ENCODE measurements at places on chromosomes 7 and 10.

DNA sequence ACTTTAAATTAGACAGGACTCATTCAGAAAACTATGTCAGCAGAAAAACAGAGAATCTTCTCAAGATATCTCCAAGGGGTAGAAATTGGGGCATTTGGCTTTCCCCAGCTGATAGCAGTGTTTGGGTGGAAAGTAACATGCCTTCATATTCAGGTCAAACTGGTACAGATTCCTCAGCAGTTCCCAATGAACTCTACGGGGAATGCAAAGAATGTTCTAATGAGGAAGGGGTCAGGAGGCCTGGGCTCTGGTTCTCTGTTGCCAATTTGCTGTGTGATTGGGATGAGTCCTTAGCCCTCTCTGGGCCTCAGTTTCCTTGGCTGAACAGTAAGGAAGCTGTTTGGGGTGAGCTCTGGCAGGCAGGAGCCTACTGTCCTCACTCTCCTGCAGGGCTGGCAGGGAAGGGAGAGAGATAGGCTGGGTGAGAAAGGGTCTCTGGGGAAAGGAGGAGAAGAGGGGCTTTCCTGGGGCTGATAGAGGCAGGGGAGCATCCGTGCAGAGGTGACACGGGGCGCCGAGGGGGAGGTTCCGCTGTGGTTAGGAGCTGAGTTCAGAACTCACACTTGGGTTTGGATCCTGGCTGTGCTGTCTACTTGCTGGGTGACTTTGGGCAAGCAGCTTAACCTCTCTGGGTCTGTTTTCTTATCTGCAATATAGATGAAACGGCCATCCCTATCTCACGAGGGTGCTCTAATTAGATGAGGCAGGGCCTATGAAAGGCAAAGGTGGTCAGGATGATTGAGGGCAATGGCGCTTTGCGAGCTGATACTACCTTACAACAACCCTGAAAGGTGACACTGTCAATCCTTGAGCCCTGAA lies 45.1 kb downstream of the SPOCK2 start:
- no peak for DNase-seq

DNA sequence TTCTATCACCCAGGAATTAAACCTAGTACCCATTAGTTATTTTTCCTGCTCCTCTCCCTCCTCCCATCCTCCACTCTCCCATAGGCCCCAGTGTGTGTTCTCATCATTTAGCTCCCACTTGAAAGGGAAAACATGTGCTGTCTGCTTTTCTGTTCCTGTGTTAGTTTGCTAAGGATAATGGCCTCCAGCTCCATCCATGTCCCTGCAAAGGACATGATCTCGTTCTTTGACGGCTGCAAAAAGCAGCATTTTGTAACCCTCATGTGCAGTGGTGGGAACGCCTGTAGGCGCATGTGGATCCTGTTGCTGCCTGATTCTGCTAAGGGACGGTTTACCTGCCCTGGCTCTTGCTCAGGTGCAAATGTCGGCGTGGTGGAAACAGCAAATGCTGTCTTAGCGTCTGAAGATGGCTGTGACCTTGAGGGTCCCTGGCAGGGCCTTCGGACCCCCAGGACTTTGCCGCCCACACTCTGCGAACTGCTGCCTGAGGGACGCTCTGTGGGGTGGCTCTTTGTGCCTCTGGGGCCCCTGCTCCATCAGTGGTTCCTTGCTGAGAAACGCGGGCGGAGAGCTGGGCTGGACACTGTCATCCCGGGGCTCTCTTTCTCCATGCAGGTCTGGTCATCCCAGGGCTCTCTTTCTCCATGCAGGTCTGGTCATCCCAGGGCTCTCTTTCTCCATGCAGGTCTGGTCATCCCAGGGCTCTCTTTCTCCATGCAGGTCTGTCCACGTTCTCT lies 5.6 kb upstream of the MTG1 start:
- no peak for DNase-seq

DNA sequence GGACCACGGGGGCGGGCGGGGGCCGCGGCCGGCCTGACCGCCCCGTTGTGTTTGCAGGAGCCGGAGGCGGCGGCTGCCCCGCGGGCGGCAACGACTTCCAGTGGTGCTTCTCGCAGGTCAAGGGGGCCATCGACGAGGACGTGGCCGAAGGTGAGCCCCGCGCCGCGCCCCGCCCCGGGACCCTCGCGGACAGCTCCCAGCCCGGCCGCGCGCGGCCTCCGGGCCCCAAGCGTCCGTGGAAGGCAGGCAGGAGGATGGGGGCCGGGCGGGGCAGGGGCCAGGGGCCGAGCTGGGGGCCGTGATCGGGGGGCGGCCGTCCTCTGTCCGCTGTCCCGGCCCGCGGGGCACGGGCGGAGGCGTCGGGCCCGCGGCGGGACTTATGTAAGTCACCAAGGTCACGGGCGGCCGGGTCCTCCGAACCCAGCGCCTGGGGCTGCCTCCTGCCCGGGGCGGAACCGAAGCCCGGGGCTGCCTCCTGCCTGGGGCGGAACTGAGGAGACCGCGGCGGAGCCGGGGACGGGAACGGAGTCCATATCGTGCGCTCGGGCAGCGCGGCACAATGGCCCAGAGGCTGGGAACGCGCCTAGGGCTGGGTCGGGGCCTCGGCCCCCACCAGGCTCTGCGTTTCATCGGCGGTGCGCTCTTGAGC lies 497 bp downstream of the PPP2R2D start:
- no peak for DNase-seq

GRCh38 chr10:117948493-117948892 lies 98.2 kb downstream of the RAB11FIP2 start:
- no peak for DNase-seq

DNA sequence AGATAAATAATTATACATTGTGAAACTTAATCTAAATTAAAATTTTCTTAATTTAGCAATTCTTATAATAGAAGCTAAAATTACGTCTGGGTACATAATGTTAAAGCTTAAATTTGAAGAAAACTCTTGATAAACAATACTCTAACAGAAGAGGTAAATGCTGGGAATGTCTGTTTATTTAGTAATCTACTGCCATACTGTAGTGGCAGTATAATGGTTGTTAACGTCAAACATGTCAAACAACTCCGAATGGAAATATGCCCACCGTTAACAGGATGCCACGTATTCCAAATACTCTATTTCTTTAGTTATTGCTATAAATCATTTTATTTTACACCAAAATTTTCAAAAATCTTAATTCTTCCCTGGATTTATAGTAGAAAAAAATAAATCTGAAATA lies 40.0 kb upstream of the PTPN12 start:
- no peak for DNase-seq

GRCh38 chr10:9965341-9965740 lies 1052.3 kb upstream of the CELF2 start:
- no peak for DNase-seq

GRCh38 chr10:17993361-17993760 lies 41.6 kb downstream of the SLC39A12 start:
- no peak for DNase-seq

DNA sequence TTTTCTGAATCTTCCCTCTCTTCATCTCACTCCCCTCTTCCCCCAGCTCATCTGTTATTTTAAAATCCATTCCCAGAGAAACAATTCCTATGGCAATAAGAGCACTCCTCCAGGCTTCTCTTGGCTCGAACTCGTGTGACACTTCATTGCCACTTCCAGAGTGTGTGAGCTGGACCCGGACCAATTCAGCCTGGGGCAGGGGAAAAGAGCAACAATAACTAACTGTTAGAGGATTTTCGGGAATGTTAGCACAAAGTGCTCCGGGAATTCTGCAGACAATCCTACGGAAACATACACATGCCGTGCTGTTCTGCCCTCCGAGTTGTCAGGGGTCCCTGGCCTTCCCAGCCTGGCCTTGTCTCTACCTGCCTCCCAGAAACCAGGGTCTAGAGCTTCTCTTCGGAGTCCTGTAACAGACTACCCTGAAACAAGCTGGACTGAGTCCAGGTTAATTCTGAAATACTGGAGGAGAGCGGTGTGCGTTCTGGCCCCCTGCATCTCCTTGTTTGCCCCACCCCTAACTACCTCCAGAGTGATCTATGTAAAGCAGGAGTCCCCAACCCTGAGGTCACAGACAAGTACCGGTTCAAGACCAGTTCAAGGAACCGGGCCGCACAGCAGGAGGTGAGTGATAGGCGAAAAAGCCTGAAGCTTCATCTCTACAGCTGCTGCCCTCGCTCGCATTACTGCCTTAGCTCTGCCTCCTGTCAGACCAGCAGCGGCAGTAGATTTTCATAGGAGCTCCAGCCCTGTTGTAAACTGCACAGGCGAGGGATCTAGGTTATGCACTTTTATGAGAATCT lies 11.3 kb downstream of the COL26A1 start:
- no peak for DNase-seq

GRCh38 chr7:129924602-129925001 lies 28.2 kb downstream of the UBE2H start:
- no peak for DNase-seq

DNA sequence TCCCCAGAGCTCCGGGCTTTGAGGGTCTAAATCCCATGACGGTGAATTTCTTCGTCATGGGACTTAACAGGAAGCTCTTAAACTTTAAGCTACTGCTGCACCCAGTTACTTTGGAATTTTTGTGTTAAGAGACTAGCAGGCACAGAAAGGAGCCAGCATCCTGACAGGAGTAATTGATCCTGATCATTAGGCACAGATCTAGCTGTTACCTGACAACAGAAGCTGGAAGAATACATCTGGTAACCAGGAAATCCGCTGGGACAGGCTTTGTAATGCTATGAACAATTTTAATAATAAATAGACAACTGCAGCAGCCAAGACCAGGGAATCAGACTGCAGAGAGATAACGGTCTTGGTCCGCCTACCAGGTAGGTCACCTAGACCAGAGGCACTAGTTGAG lies 210.9 kb downstream of the DGKI start:
- no peak for DNase-seq

DNA sequence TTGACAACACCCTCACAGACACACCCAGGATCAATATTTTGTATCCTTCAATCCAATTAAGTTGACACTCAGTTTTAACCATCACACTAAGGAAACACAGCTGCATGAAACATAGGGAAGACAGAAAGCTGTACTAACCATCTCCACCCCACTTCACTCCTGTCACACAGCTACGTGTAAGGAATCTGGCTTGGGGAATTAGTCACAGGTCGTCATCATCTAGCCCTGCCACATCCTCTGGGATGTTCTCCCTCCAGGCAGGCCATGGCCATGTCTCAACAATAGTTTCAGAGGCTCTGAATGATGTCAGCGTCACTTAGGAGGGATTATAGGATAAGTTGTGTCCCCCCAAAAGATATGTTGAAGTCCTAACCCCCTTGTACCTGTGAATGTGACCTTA lies 10.8 kb upstream of the SEMA3C start:
- no peak for DNase-seq

- DNase-seq, result no peak
These were observed 75.6 kb downstream of the MICU1 start for GRCh38 chr10:72550239-72550638.

GRCh38 chr10:97475936-97476594 lies 22.2 kb downstream of the MMS19 start:
- DNase-seq, result no peak

- DNase-seq, result no peak
These were observed 61.2 kb downstream of the C10orf105 start for GRCh38 chr10:71658467-71658745.

- no peak for DNase-seq
These were observed 2.6 kb upstream of the NEURL1 start for GRCh38 chr10:103490986-103491314.

DNA sequence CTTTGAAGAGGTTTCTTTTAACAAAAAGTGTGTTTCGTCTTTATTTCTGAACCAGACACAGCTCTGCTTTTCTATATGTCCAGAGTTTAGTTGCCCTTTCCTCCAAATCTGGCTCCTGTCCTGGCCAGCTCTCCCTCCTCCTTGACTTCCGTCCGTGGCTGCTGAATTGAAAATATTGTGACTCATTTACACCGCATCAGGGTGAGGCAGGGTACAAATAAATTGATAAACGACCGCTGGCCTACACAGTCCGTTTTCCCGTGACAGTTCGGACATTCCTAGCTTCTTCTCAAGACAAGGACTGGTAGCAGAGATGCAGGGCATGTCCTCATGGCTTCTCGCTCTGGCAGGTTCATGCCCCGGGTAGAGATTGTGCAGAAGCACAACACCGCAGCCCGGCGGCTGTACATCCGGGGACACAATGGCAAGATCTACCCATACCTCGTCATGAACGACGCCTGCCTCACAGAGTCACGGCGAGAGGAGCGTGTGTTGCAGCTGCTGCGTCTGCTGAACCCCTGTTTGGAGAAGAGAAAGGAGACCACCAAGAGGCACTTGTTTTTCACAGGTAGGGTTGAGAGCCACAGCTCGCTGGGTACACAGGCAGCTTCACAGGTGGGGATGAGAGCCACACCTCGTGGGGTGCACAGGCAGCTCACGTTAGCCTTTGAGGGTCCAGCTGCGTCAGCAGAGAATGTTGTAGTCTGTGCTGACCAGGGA lies 126.6 kb downstream of the TRRAP start:
- no peak for DNase-seq

DNA sequence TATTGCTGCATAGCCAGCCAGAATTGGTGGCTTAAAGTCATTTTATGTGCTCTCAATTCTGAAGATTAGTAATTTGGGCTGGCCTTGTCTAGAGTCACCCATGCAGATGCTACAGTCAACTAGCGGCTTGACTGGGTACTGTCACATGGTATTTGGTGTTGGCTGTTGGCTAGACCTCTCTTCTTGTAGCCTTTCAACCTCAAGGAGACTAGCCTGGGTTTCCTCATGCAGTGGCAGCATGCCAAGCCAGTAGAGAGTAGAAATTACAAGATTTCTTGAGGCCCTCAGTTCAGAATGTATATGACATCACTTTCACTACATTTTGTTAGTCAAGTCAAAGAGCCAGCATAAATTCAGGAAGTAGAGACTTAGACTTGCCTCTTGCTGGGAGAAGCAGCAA lies 3.7 kb upstream of the ZNF800 start:
- no peak for DNase-seq

- DNase-seq, result no peak
These were observed 165.7 kb downstream of the SORCS3 start for GRCh38 chr10:104806801-104807200.

DNA sequence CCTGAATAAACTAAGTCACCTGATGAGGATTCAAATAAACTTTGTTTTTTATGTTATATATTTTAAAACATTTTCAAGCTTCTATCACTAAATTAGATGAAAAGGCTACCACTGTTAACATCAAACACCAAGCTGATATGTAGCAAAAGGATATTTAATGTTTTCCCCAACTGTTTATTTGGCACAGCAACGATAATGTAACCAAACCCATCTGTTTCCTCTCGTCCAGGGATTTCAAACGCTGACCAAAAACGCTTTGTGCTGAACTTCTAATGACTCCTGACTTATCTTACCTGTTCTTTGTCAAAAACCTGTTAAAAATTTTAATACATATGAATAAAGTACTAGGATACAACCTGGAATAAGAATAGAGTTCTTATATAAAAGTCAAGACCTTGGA lies 30.5 kb downstream of the DCLRE1A start:
- no peak for DNase-seq

- DNase-seq, result no peak
These were observed 16.8 kb upstream of the FOXI2 start for GRCh38 chr10:127720142-127720541.

- no peak for DNase-seq
These were observed 149.2 kb upstream of the PDE1C start for GRCh38 chr7:32219416-32219815.

- DNase-seq, result no peak
These were observed 9.9 kb downstream of the LRRC4 start for GRCh38 chr7:128021366-128021765.

GRCh38 chr10:113354711-113355110 lies 198.1 kb upstream of the HABP2 start:
- no peak for DNase-seq
